Epithelial cell of umbilical artery (primary cell): ENCODE measurements at places on chromosomes 4 and X. TPM values are rescaled to one million over a fixed set of nuclear protein-coding genes. Genes with fewer than 3 reads are reported as not detected.

HS3ST1 gene
- total RNA-seq, result under 0.01 TPM in 2 replicates

PNMA6F gene
- total RNA-seq, result not detected in 2 replicates

ATP8A1 gene
- total RNA-seq, result 8.7 and 11.7 TPM in 2 replicates

MCF2 gene
- total RNA-seq, result under 0.01 TPM in 1 of 2 replicates, not detected in the other

CCSER1 gene
- 0.32 and 1.4 TPM in 2 replicates for total RNA-seq

MAGEC3 gene
- not detected in 2 replicates for total RNA-seq

SLC6A14 gene
- not detected in 2 replicates for total RNA-seq

GPR173 gene
- 1.6 and 2.9 TPM in 2 replicates for total RNA-seq

PRSS12 gene
- 0.46 and 1.3 TPM in 2 replicates for total RNA-seq

CT45A10 gene
- total RNA-seq, result not detected in 2 replicates

AFP gene
- total RNA-seq, result not detected in 2 replicates

FATE1 gene
- not detected in 2 replicates for total RNA-seq

ZNF711 gene
- 2.9 and 3.5 TPM in 2 replicates for total RNA-seq

FRMD7 gene
- total RNA-seq, result not detected in 2 replicates

RPA4 gene
- total RNA-seq, result 0.32 and 2.1 TPM in 2 replicates

EDNRA gene
- not detected in 2 replicates for total RNA-seq

RRH gene
- not detected in 2 replicates for total RNA-seq

SNX12 gene
- 54.6 and 69.8 TPM in 2 replicates for total RNA-seq

PWWP3B gene
- 0.15 TPM in 1 of 2 replicates, not detected in the other for total RNA-seq

HTN3 gene
- total RNA-seq, result not detected in 2 replicates

MTTP gene
- total RNA-seq, result 0.65 TPM in 1 of 2 replicates, not detected in the other

TAF1 gene
- 34.4 and 39.4 TPM in 2 replicates for total RNA-seq

RASL11B gene
- 0.15 TPM in 1 of 2 replicates, not detected in the other for total RNA-seq

C4orf46 gene
- total RNA-seq, result 13.6 and 20.4 TPM in 2 replicates

DCAF12L2 gene
- 0.30 and 0.32 TPM in 2 replicates for total RNA-seq

FABP2 gene
- not detected in 2 replicates for total RNA-seq

SASH3 gene
- total RNA-seq, result not detected in 2 replicates

DUSP9 gene
- total RNA-seq, result 0.15 and 0.32 TPM in 2 replicates
